ENCODE measurements at places on chromosomes 1 and 21. TPM values are rescaled to one million over a fixed set of nuclear protein-coding genes. Genes with fewer than 3 reads are reported as not detected.

DNA sequence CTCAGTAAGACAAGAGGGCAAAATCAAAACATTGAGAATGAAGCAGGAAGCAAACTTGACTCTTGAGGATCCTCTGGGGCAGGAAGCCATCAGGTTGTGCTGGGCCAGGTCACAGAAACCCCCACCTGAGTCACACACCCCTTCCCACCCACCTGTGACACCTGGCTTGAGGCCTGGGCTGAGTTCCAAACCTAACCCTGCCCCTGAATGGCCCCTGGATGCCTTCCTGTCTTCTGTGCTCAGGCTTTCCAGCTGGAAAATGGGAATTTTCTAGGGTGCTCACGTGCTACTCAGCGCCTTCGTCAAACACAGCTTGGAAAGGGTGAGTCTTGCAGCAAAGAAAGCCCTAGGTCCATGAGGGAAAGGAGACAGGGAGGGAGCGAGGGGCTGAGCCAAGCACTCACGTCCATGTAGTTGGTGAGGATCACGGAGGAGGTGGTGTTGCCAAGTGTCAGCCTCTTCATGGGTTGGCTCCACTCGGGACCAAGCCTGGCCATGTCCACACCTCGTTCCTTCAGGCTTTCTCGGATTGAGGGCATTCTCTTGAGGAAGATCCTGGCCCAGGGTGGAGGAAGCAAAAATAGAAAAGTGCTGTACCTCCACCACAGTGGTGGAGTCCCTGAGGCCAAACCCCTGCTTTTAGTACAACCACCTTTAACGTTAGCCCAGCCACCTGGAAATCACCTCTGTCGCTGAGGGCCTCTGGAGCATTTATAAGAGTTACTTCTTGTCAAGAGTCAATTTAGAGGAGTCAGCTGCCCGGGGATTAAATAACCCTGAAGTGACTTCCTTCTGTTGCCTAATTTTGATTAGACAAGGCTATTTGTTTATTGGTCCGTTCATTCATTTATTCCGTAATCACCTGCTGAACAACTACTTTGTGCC lies 4.3 kb downstream of the REN start:
- no peak overlapping the region for H3K27ac ChIP-seq
- H3K36me3 ChIP-seq, result no peaks in the 10 kb centered on the region
- peaks cover 1% of the 10 kb centered on the region for H3K4me1 ChIP-seq
- H3K4me3 ChIP-seq, result no peak overlapping the region
- DNase-seq, result no peak
- H3K27me3 ChIP-seq, result peaks cover 7% of the 10 kb centered on the region

- H3K4me1 ChIP-seq, result no peaks in the 10 kb centered on the region
- H3K4me3 ChIP-seq, result no peak overlapping the region
- H3K36me3 ChIP-seq, result no peaks in the 10 kb centered on the region
- DNase-seq, result no peak
- no peak overlapping the region for H3K27ac ChIP-seq
Measured at GRCh38 chr1:62382658-62382955, 54.2 kb upstream of the USP1 start.

- no peak overlapping the region for H3K27ac ChIP-seq
- no peak overlapping the region for H3K4me3 ChIP-seq
- peaks cover 12% of the 10 kb centered on the region for H3K27me3 ChIP-seq
- no peak for DNase-seq
- H3K36me3 ChIP-seq, result no peaks in the 10 kb centered on the region
Measured at GRCh38 chr1:18058206-18058921, 49.2 kb upstream of the IGSF21 start.

GRCh38 chr1:230507666-230508402 lies 81.7 kb upstream of the PGBD5 start:
- H3K27me3 ChIP-seq, result peaks cover 12% of the 10 kb centered on the region
- H3K4me3 ChIP-seq, result no peak overlapping the region
- no peak overlapping the region for H3K27ac ChIP-seq
- H3K36me3 ChIP-seq, result no peaks in the 10 kb centered on the region
- no peak for DNase-seq

DNA sequence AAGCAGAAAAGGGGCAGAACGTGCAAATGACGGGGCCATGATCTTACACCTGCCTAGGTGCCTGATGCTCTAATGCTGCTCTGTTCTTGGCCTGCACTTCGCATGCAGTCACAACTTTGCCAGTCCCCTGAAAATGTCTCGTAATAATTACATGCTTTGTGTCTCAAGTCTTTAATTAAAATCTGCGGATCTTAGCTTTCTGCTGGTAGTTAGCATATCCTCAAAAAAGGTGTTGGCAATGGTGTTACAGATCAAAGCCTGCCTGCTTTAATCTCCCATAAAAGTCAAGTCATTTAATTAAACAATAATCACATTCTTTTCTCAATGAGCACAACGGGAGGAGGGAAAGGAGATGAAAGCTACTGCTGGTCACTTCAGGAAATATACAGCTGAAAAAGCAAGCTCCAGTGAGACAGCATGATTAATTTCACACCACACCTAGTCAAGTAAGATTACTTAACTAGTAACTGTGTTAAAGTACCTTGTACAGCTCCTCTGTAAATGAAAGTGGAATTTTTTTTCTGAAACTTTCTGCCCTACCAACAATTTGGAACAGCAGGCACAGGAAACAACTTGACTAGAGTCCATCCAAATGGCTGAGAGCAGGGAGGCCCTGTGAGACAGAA lies 45.8 kb downstream of the STX6 start:
- DNase-seq, result no peak
- no peaks in the 10 kb centered on the region for H3K27me3 ChIP-seq
- H3K27ac ChIP-seq, result no peak overlapping the region
- peaks cover 71% of the 10 kb centered on the region for H3K36me3 ChIP-seq
- no peak overlapping the region for H3K4me3 ChIP-seq

The CR1L gene
- total RNA-seq, result not detected

The TNFSF4 gene
- total RNA-seq, result 0.33 TPM

The TNFRSF9 gene
- total RNA-seq, result 26.8 TPM

The SERPINC1 gene
- total RNA-seq, result 0.25 TPM

The SAMSN1 gene
- total RNA-seq, result 39.8 TPM

The C21orf58 gene
- 33.0 TPM for total RNA-seq

The ITPKB gene
- 31.0 TPM for total RNA-seq

Measured in activated CD4-positive, alpha-beta T cell treated with anti-CD3 and anti-CD28 coated beads for 36 hours (primary cell).